ENCODE measurements at places on chromosomes 2 and 18.

- DNase-seq: no peak
Measured at GRCh38 chr2:156401861-156402260, 34.3 kb upstream of the GPD2 start.

DNA sequence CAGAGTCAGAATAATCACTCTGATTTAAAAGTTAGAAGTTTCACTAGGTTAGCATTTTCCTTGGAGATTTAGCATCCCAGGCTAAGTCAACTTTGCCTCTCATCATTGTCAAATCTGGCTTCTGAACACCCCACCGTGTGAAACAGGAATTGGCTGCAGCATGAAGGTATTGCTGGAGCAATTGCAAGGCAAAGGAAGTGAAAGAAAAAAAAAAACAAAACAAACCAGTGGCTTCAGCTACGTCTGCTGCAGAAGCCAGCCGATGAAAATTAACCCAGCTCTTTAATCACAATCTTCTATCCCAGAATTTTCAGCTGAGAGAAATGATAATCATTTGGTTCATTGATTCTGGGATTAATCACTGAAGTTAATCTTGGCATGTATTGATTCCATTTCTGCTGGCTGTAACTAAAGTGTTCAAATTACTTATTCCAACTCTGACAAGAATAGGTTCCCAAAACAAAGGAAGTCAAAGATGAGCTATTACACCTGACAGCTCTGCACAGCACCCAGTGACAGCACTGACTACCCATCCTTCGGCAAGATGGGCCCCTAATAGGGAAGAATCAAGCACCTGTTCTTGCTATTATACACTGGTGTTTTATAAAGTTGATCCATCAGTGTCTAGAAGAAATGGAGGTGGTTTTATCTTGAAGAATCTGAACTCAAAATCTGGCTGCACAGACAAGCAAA, 42.7 kb upstream of the REG3G start:
- DNase-seq: no peak

DNA sequence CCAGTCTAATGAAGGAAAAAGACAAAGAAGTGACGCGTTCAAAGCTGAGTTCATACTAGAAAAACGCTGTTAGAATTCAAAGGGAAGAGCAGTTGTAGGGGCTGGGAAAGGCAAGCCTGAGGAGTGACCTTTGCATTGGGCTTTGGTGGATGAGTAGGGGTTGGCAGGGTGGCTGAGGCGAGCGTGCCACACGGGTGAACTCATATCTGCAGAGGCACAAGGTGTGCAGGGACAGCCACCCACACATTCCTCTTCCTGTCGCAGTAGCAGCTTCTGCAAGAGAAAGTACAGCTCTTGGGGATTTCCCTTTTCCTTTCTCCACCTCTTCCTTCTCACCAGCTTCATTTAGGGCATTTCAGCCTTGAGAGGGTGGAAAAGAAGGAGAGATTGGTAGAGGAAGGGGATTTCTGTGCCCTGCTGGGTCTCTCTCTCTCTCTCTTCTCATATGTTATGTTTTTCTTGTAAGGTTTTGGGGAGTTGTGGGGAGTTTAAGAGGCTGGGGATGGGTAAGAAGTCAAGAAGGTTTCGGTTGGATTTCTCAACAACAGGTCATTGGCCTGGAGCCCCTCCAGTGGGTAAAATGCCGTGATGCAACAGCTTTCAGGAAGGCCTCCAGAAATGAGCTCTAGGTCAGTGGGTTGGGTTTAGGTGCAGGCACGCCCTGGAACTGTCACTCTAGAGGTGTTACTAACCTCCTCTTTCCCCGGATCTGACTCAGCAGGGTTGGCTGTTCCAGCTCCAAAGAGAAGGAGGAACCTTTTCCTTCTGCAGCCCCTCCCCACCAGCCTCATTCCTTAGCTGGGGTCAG, 40.1 kb downstream of the ODC1 start:
- DNase-seq: no peak

DNA sequence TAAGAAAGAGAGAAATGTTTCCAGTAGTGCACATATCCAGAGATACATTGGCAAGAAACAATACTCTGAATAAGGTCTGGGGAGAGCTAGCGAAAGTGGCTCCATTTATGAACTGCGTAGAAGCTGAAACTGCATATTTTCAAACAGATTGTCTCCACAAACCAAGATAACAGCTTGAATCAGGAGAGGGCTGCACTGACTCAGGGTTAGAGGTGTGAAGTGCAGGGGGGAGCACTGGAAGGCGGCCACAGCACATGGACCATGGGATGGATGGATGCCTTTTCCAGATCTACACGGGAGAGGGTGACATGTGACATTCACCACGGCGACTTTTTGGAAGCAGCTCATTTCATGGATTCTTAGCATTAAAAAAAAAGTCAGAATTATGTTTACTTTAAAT, 729.4 kb downstream of the RNF144A start:
- no peak for DNase-seq

All from fibroblast of skin of abdomen (primary cell).